Neural progenitor cell (in vitro differentiated cells): ENCODE measurements at places on chromosomes 4 and X. TPM values are rescaled to one million over a fixed set of nuclear protein-coding genes. Genes with fewer than 3 reads are reported as not detected.

GRCh38 chrX:13149702-13150350 lies 105.4 kb upstream of the FAM9C start:
- H3K4me3 ChIP-seq: no peak overlapping the region
- DNase-seq: no peak
- no peaks in the 10 kb centered on the region for H3K36me3 ChIP-seq
- no peak overlapping the region for H3K27ac ChIP-seq
- H3K27me3 ChIP-seq: no peaks in the 10 kb centered on the region

PPID gene
- total RNA-seq: 54.0 and 106 TPM in 2 replicates

GRCh38 chrX:66760651-66761050 lies 121.8 kb upstream of the EDA2R start:
- H3K27me3 ChIP-seq: no peaks in the 10 kb centered on the region
- no peaks in the 10 kb centered on the region for H3K36me3 ChIP-seq
- H3K27ac ChIP-seq: no peak overlapping the region
- DNase-seq: peak; percentile 3
- H3K4me1 ChIP-seq: no peaks in the 10 kb centered on the region

DNA sequence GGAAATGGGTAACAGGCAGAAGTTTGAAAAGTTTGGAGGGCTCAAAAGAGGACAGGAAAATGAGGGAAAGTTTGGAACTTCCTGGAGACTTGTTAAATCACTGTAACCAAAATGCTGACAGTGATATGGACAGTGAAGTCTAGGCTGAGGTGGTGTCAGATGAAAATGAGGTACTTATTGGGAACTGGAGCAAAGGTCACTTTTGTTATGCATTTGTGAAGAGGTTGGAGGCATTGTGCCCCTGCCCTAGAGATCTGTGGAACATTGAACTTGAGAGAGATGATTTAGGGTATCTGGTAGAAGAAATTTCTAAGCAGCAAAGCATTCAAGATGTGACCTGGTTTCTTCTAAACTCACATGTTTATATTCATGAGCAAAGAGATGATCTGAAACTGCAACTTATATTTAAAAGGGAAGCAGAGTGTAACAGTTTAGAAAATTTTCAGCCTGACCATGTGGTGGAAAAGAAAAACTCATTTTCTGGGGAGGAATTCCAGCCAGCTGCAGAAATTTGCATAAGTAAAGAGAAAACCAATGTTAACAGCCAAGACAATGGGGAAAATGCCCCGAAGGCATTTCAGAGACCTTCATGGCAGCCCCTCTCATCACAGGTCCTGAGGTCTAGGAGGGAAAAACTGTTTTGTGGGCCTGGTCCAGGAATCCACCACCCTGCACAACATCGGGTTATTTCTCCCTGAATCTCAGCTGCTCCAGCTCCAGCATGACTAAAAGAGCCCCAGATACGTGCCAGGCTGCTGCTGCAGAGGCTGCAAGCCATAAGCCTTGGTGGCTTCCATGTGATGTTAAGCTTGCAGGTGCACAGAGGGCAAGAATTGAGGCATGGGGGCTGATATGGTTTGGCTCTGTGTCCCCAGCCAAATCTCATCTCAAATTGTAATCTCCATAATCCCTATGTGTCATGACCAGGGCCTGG lies 632.5 kb upstream of the GNPDA2 start:
- H3K36me3 ChIP-seq: no peaks in the 10 kb centered on the region
- H3K4me3 ChIP-seq: no peak overlapping the region
- DNase-seq: no peak
- H3K27ac ChIP-seq: no peak overlapping the region

DNA sequence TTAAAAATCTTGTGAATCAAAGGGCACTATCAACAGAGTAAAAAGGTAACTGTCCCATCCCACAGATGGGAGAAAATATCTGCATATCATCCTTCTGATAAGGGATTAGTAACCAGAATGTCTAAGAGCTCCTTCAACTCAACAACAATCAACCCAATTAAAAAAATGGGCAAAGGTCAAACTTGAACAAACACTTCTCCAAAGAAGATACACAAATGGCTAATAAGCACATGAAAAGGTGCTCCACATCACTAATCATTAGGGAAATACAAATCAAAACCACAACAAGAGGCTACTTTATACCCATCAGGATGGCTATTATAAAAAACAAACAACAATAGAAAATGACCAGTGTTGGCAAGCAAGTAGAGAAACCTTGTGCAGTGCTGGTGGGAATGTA lies 43.3 kb downstream of the TMEM165 start:
- no peak overlapping the region for H3K27ac ChIP-seq
- no peak overlapping the region for H3K4me3 ChIP-seq
- H3K4me1 ChIP-seq: no peaks in the 10 kb centered on the region
- no peaks in the 10 kb centered on the region for H3K27me3 ChIP-seq
- H3K36me3 ChIP-seq: no peaks in the 10 kb centered on the region

DNA sequence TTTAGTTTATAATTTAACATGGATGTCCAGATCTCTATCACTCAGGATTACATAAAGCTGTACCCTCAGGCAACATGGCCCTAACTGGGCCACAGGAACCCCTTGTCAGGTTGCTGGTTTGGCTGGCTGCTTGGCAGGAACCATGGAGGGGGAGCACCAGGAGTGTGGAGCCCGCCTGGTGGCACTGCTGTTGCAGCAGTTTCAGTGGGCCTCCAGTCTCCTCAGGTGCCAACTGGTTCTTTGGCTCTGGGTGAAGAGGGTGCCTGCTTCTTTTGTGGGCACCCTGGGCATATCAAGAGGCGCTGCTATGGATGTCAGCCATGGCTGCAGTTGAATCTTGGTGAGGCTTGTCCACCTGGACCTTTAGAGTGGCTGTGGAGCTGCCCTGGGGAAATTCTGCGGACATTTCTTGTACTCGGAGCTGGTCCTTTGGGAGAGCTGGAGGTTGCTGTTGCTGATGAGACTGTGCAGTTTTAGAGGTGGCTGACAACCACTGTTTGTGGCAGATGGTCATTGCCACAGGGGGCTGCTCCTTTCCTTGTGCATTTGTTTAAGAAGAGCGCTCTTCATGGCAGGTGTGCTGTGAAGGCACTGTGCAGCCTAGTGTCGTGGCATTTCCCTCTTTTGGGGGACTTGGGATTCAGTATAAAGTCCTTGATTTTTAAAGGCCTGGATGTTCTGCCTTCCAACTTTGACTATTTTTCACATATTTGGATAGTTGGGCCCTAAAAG lies 10.3 kb upstream of the SMIM14 start:
- no peak overlapping the region for H3K4me3 ChIP-seq

DNA sequence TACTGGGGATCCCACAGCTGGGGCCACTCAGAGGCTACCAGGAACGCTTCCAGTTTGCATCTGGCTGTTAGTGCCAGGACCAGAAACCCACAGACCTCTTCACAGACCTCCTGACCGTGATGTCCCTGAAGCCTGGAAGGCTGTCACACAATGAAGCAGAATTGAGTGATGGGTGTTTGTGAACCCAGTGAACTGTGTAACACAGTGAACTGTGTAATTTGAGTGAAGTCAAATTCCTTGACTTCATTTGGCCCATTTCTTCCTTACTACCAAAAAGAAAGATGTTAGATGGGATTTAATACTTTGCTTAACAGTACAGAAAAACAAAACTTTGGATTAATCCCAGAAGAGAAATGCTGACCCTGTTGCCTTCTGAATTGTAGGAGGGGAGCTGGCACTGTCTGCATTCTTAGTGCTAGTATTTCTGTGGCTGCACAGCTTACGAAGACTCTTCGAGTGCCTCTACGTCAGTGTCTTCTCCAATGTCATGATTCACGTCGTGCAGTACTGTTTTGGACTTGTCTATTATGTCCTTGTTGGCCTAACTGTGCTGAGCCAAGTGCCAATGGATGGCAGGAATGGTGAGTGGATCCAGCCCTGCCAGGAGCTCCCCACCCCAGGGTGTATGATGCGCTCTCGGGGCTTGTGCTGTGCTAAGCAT lies 17.8 kb downstream of the SRD5A3 start:
- H3K36me3 ChIP-seq: no peaks in the 10 kb centered on the region
- H3K27me3 ChIP-seq: no peaks in the 10 kb centered on the region
- H3K4me1 ChIP-seq: peaks cover 40% of the 10 kb centered on the region
- peak; percentile 26 for DNase-seq
- no peak overlapping the region for H3K27ac ChIP-seq

GRCh38 chr4:150323406-150324325 lies 245.4 kb downstream of the DCLK2 start:
- H3K27me3 ChIP-seq: no peaks in the 10 kb centered on the region
- peak; percentile 42 for DNase-seq
- no peaks in the 10 kb centered on the region for H3K36me3 ChIP-seq
- peaks cover 44% of the 10 kb centered on the region for H3K4me1 ChIP-seq
- peak overlapping the region; percentile 33 for H3K27ac ChIP-seq

GRCh38 chr4:129974730-129975129 lies 878.8 kb downstream of the C4orf33 start:
- H3K4me3 ChIP-seq: no peak overlapping the region
- no peaks in the 10 kb centered on the region for H3K36me3 ChIP-seq
- no peak for DNase-seq
- no peaks in the 10 kb centered on the region for H3K4me1 ChIP-seq
- no peaks in the 10 kb centered on the region for H3K27me3 ChIP-seq

DNA sequence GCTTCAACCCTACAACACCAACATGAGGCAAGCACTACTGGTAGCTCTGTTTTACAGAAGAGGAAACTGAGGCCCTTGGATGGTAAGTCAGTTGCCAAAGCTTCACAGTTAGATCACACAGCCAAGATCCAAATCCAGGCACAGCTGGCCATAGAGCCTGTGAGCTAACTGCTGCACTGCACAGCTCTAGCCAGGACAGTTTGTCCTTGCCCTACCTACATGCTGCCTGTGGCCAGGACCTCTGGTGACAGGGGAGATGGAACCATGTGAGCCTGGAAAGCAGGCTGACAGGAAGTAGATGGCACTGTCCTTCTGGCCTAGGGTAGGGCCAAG lies 257.8 kb downstream of the FBXW7 start:
- no peak for DNase-seq
- H3K4me3 ChIP-seq: no peak overlapping the region
- no peaks in the 10 kb centered on the region for H3K36me3 ChIP-seq
- peaks cover 3% of the 10 kb centered on the region for H3K4me1 ChIP-seq

DNA sequence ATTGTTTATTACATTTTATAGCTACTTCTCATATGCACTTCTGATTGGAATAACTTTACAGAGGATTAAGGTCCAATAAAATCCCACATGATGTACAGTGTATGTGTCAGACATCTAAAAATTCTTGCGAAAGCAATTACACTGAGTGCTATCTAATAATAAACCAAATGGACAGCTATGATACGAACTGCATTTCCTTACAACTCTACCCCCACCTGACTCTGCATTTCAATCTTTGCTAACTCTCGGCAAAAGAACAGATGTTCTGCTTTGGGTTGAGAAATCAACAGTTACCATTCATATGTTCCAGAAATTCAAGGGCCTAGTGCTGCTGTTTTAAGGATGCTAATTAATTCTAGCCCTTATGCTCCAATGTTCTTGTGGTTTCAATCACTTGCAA lies 287.9 kb upstream of the NOCT start:
- peaks cover 30% of the 10 kb centered on the region for H3K4me1 ChIP-seq
- no peaks in the 10 kb centered on the region for H3K36me3 ChIP-seq
- no peak for DNase-seq
- no peak overlapping the region for H3K27ac ChIP-seq
- H3K4me3 ChIP-seq: no peak overlapping the region

PPP4R3C gene
- not detected in 2 replicates for total RNA-seq

ARR3 gene
- total RNA-seq: not detected in 2 replicates

POU4F2 gene
- not detected in 2 replicates for total RNA-seq
